ENCODE measurements at places on chromosomes 16 and 17.

- DNase-seq, result no peak
These were observed 11.9 kb downstream of the TVP23A start for GRCh38 chr16:10806698-10807097.

DNA sequence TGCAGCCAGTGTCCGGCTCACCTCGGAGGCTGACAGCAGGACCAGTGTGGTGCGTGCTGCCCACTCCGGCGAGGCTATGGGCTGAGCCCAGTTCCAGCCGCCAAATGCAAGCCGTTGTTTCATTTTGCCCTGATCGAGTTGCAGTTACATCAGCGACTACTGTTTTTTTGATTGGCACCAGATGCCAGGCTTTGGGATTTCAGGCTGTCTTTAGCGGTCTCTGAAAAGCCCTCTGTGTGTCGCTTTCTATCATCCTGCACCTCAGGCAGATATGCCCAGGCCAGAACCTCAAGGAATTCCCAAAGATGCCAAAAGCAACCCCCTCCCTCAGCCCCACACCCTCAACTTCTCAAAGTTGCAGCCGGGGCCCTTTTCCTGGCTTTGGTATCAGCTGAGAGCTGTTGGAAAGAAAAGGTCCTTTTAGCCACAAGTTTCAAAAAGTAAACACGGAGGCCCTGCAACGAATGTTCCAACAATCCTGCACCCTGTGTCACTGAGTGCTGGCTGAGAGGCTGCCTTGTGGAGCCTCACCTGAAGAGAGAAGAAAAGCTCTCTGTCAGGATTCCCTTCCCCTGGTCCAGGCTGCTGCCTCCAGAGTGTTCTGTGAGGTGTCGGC lies 58.9 kb downstream of the WWP2 start:
- DNase-seq, result no peak

- DNase-seq, result no peak
These were observed 208.2 kb downstream of the FTO start for GRCh38 chr16:53912155-53912554.

DNA sequence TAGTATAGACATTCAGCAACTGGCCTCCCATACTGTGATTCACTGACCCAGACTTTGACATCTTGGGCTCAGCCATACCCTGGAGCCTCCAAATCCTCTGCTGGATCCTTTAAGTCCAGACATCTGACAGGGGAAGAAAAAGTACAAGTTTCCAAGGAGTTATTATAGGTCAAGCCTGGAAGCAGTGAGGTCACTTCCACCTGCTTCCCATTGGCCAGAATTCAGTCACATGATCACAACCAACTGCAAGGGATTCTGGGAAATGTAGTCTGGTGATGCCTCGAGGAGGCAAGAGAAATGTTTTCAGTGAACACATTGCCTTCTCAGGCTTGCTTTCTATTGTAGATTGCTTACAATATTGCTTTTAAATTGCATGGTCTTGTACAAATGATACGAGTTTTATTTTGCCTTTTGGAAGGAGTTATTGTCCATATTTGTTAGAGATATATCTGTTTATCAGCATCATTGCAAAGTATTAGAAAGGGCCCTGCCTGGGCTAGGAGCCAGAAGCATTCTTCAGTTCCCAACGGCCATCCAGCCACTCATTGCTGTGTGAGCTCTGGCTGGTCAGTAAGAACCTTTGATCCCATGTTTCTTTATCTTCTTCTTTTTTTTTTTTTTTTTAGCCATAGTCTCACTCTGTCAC lies 696.9 kb downstream of the WWOX start:
- DNase-seq, result peak; percentile 2

- DNase-seq, result no peak
These were observed 6.1 kb downstream of the KRT23 start for GRCh38 chr17:40931311-40931710.

DNA sequence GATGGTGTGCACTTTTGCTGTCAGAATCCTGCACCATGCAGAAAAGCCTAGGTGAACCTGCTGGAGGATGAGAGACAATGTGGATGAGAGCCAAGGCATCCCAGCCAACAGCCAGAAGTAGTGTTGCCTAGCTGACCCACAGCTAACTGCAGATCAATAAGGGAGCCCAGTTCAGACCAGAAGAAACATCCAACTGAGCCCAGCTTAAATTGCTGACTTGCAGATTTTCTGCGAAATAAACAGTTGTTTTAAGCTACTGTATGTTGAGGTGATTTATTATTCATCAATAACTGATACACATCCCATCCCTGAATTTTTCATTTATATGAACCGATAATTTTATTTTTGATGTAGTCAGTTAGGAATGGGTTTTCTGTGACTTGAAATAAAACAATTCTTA lies 39.2 kb upstream of the TOX3 start:
- DNase-seq, result no peak
